ENCODE measurements at places on chromosomes 3 and 15.

- no peak for DNase-seq
Observed at GRCh38 chr3:17300441-17300840, 415.7 kb downstream of the PLCL2 start.

GRCh38 chr15:86009727-86010126 lies 69.9 kb upstream of the AGBL1 start:
- no peak for DNase-seq

DNA sequence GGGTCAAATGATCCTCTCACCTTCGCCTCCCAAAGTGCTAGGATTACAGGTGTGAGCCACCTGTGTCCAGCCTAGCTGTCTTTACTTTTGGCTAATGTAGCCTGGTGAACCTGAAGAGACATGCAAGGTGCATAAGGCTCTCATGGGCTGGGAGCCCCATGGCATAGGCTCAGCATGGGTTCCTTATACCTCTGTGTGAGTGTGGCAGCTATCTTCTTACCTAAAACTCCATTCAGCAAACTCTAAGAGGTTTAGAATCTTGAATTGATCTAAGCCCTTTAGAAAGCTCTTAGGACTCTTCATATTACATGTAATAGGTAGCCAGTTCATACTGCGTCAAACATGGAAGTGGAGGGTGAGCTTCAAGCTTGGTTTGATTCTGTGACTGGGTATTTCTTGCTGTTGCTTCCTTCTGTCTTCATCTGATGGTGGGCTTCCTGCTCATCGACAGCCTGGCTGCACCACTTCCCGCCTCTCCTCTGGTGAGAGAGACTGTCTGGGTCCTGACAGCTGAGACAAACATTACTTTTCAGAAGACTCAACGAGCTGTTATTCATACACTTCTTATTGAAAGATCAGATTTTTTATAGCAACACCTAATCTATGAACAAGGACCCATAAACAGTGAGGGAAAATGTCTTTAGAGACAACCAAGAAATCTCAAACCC lies 19.2 kb upstream of the TKT start:
- no peak for DNase-seq

DNA sequence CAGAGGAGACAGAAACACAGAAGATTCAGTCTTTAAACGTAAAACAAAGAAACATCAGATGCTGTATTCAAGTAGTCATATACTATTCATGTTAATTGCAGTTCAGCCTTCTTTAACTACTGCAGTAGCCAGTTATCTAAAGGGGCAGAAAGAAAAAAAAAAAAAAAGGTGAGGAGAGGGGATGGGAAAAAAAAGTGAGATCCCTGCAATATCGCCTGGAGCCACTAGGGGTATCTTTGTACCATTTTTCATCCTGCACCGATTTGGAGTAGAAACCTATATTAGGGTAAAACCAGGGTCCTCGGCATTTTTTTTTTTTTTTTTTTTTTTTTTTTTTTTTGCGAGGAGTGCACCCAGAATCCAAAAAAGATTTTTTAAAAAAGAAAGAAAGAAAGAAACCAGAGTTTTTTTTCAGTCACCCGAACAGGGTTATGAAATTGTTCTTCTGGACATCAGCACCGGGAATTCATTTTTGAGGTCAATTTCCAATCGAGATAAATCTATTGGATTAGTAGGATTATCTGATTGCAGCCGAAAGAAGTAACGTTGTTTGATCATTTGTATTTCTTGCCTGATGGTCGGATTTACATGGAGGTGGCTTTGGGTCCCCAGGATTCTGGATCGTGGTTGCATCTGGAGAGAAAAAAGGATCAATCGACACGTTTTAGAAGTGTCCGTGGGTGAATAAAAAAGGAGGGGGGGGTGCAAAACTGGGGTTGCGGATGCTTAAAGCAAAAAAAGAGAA lies 186.7 kb downstream of the NLGN1 start:
- peak; percentile 14 for DNase-seq

GRCh38 chr15:101126618-101127505 lies 125.0 kb downstream of the CHSY1 start:
- DNase-seq, result no peak

- no peak for DNase-seq
Observed at GRCh38 chr15:89227425-89227824, 6.0 kb upstream of the RLBP1 start.

DNA sequence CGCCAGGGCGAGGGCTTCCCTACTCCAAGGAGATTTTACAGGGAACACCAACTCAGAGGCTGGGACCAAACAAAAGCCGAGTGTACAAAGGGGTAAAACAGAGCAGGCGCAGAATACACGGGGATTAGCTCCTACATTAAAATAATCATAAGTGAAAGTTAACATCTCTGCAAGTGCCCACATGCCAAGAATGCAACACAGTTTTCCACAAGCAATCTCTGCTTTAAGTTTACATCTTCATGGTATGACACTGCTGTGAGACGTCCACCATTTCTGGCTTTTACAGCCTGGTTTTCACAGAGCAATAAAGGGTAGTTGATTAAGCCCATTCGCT lies 500 bp upstream of the VGLL3 start:
- no peak for DNase-seq

DNA sequence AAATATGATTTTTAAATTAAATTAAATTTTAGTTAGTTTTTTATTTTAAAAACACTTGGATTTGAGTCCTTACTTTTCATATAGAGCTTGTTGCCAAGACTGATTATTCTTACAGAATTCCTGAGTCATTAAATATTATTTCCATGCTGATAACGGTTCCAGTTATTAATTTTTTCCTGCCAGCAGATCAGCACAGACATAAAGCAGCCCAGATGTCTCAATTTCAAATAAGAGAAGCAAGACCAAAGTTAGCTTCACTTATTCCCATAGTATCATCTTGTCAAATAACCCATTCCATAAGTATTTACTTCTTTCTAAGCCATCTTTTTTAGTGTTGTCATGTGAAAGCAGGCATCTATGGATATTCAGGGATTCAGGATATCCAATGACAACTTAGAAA lies 75.3 kb downstream of the SSR3 start:
- no peak for DNase-seq

GRCh38 chr3:97872525-97873042 lies 50.8 kb downstream of the CRYBG3 start:
- DNase-seq, result no peak

DNA sequence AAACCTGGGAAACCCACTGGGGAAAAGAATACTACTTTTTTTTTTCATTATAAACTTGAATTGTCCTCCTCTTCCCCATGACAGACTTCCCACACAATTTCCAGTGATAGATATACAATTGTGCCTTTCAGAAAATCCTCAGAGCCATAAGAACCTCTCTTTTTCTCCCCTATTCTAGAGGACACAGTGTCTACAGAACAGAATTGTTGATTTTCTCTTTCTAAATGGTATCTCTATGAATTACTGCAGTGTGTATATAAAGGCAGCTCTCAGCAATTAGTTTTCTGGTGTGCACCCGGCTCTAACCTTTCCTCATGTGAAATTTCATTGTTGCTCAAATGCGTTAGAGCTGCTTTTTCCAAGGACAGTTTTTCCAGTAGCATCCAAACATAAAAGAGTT lies 430.1 kb downstream of the TUSC7 start:
- no peak for DNase-seq

DNA sequence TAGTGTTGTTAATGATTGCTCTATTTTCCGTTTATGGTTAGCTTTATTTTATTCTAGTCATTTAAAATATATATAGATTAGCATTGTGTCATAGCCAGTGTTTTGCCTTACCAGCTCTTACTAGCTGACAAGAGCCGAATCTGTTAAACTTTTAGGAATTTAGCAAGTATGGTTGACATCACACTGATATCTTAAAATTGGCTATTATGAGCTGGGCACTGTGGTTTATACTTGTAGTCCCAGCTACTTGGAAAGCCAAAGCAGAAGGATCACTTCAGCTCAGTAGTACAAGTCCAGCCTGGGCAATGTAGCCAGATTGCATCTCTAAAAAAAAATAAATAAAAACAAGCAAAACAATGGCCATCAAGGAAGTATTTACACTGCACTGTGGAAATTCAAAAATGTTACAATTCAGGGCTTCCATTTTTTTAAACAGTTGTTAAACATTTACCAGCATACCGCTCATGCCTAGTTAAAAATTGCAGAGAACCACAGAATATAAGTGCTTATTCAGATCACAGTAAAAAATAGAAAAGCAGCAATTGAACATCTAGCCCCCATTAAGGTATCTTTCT lies 208.4 kb upstream of the CGNL1 start:
- no peak for DNase-seq

DNA sequence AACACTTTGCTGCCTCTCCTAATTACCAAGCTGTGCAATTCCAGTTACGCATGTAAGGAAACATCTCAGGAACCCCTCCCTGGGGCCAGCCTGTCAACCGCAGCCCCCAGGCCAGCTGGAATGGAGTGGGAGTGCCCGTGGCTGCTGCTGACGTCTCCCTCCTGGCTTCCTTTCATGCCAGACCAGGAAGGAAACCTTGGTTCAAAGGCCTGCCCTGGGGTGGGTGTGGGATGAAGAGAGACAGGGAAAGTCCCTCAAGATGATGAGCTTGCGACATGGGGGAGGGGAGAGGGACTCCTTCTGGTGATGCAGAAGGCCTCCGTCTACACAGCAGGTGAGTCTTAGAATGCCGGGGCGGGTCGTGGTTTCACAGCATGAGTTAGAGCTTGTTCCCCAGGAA lies 11.4 kb upstream of the CYP11A1 start:
- DNase-seq, result no peak

DNA sequence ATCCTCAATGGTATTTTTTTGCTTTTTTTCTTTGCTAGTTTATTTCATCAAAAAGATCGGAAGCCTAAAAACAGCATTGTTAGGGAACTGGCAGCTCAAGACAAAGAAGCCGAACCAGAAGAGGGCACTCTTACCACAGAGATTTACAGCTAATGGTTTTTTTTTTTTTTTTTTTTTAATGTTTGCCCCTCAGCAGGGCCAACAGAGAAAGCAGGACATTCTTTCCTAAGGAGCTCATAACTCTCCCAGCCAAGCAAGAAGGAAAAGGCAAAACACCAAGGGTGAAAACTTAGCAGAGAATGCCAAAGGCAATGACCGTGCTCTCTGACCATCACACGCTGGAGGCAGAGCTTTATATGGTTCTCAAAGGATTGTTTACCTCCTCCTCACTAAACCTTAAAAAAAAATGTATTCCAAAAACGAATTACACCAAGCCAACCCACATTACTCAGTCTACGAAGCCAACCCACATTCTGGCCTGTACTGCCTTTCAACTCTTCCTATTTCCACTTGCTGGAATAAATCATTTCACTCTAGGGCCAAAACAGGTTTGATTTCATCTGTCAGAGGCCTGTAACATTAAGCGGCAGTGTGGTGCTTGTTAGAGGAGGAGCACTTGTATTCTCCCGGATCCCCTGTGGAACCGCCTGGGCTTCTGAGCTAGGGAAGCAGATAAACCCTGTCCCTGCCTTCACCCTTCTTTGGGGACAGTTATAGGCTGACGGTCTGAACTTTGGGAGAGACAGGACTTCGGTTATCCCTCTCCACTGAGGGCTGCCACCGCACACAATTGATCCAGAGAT lies 35.6 kb upstream of the GYG1 start:
- DNase-seq, result peak; percentile 70

DNA sequence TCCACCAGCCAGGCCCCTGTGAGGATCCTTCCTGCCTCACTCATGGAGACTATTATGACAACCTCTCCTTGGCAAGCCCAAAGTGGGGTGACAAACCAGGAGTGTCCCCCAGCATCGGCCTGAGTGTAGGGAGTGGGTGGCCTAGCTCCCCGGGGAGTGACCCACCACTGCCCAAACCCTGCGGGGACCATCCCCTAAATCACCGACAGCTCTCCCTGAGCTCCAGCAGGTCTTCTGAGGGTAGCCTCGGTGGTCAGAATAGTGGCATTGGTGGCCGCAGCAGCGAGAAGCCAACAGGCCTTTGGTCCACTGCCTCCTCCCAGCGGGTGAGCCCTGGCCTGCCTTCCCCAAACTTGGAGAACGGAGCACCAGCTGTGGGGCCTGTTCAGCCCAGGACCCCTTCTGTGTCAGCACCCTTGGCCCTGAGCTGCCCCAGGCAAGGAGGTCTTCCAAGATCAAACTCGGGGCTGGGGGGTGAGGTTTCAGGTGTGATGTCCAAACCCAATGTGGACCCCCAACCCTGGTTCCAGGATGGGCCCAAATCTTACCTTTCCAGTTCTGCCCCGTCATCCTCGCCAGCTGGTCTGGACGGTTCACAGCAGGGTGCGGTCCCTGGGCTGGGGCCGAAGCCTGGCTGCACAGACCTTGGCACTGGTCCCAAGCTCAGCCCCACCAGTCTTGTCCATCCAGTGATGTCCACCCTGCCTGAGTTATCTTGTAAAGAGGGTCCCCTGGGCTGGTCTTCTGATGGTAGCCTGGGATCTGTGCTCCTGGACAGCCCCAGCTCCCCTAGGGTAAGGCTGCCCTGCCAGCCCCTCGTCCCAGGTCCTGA lies 1.0 kb downstream of the LIMD1 start:
- DNase-seq, result no peak

- no peak for DNase-seq
Observed at GRCh38 chr15:38130740-38131498, 121.7 kb upstream of the SPRED1 start.

GRCh38 chr3:140086642-140087041 lies 151.7 kb downstream of the CLSTN2 start:
- no peak for DNase-seq

- no peak for DNase-seq
Observed at GRCh38 chr15:31077941-31078340, 23.6 kb downstream of the TRPM1 start.

DNA sequence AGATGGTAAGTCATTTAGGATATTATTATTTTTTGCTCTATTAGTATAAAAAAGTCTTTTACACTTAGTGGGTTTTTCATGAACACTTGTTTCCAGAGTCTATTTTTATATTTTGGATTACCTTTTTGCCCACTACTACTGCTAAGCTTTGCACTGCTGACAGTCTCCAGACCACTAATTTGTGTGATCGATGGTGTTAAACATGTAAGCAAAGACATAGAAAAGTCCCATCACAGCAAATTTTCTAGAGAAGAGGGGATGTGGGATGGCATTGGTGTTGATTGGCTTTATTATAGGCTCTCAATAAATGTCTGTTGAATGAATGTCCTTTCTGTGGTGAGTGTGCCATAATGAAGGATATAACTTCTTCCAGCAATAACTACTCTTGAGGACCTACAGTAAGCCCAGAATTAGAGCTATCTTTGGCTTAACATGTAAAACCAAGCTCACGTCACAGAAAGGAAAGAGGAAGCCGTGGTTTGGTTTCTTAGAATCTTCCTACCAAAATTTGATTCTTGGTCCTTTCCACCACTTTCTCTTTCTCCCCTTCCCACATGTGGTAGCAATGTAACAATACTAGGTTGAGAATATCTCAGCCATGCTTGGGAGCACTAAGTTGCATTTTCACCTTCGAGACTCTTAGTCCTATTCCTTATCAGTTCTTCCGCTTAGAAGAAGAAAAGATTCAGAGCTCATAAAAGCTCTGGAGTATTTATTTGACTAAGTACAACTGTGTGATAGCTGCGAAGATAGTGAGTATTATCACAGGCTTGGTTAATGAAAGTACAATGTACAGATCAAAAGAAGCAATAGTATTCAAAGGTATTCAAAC lies 90.6 kb upstream of the UMPS start:
- DNase-seq, result no peak

DNA sequence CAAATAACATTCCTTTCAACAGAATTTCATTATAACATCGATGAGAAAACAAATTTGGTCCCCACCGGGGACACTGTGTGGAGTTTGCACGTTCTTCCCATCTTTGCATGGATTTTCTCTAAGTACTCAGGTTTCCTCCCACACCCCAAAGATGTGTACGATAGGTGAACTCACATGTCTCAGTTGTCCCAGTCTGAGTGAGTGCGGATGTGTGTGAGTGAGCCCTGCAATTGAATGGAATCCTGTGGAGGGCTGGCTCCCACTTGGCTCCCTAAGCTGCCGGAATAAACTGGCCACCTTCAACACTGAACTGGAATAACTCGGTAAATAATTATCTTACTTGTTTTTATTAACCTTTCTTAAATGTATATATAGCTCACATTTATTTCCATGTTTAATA lies 77.0 kb downstream of the TRANK1 start:
- DNase-seq, result no peak
